ENCODE measurements at places on chromosomes 4 and X.

DNA sequence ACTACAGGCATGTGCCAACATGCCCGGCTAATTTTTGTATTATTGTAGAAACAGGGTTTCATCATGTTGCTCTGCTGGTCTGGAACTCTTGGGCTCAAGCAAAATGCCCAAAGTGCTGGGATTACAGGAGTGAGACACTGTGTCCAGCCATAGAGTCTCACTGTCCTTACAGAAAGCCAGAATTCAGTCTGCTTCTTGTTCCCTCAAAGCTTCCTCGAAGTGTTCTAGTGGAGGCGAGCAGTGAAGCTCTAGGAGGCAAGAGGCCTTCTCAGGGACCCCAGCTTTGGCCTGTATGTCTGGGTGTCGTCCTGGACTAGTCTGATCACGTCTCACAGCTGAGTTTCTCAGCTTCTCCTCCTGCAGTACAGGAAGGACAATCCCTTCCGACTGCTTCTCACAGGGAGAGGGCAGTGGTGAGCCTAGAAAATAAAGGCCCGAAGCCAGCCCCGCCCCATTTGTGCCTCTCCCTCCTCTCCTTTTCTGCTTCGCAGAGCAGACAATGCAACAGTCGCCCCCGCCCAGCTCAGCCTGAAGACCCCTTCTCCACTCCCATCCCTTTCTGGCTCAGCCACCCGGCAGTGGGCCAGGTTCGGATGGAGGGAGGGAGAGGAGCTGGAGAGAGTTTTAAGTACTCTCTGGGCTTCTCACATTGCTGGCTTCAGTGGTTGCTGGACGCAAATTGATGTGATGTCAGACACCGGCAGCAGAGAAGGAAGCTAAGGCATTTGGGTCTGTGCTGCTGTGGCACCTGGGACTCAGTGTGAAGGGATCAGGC is 11.1 kb upstream of the FAM3A start:
- DNase-seq, result no peak

DNA sequence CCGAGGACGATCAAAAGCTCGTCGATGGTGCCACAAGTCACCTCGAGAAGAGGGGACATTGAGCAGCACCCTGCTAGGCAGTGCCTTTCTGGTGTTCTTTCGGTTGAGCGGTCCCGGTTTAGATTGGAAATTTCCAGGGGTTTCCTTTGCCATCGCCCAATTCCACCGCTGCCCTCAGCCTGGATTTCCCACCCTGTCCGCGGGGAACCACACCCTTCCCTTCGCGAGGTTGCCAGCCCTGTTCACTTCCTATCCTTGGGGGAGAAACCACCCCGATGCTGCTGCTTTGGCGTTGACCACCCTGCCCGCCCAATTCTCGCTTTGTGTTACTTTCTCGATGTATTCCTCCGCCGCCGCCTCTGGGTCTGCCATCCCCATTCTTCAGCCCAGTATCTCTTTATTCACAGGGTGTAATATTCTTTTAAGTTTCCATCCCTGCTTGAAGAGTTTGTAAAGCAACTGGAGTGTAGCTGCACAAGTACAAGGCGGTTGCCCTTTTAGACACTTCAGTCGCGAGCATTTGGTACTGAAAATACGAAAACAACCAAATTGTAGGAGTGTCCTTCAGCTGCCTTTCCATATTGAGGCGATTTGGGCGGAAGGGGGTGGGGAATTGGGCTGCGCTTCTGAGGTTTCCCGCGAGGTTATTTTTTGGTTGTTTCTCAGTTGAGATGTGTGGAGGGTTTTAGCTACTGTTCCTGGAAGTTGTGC is 1.1 kb downstream of the OGT start:
- DNase-seq, result peak; percentile 5

GRCh38 chrX:15948318-15948660 is 93.7 kb upstream of the AP1S2 start:
- no peak for DNase-seq

- DNase-seq, result no peak
Observed at GRCh38 chr4:20127626-20128025, 124.1 kb upstream of the SLIT2 start.

- no peak for DNase-seq
Observed at GRCh38 chr4:170651786-170652185, 562.0 kb upstream of the AADAT start.

DNA sequence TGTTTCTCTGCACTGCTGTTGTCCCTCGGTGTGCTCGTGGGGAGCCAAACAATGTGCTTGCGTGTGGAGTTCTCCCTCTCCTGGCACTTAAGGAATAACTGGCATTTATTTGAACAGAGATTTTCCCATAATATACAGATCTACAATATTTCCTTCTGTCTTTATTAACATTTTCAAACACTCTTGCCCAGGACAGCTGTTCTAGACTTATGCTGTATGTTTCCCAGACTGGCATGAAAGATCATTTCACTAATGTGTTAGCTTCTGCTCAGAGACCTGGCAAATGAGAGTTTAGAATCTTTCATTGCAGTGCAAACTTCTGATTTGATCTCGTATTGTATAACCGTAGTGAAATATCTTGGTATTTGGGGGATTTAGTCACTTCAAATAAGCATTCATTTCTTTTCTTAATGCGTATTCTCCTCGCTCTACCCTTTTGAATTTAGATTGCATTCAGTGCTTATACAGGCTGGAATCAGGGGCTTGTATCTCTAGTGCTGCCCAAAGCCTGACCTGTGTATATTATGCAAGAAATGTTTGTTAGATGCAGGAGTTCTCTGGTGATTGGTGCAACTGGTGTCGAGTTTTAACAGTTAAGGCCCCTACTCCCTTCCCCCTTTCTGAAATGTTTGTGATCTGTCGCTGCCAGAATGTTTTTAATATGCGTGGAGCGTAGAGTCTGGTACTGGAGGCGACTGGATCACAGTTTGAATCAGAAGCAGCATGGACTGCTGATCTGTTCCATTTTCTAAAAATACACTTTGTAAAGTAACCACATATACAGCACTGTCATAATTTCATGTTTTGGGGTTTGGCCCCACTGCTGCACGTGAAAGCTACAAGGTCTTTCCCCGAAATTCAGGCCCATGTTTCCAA is 326.3 kb downstream of the ARHGAP10 start:
- DNase-seq, result no peak

GRCh38 chr4:26175006-26175786 is 145.6 kb upstream of the RBPJ start:
- no peak for DNase-seq

DNA sequence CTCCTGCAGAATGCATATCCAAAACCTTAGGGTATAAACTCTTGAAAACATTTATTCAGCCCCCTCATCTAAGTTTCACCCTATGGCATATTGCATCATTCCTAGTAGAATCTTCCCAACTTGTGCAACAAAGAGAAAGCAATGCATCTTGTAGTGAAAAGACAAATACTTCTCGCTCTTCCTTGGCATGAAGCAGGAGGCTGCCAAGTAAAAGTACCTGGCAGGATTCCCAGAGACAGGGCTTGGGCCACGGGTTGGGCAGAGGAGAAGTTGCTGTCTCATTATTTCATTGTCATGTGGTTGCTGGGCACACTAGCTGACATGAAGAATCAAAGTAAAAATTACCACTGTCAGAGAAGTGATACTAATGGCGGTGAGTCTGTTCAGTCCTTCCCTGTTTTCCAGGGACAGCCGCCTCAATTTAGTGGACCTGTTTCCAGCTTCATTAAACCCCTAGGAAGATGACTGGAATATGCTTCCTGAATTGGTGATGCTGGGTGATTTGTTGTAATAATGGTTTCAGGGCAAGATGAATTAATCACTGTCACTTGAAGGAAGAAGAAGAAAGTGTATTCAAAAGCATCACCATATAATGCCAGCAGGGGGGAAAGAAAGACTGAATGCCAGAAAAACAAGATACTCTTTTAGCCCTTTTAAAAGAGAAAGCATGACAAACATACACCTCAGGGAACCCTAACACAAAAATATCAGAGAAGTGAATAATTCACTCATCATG is 380.5 kb upstream of the IGFBP7 start:
- DNase-seq, result no peak

- no peak for DNase-seq
Observed at GRCh38 chrX:41604766-41605543, 83.8 kb upstream of the GPR34 start.

- no peak for DNase-seq
Observed at GRCh38 chr4:185473247-185473646, 1.7 kb upstream of the CCDC110 start.

DNA sequence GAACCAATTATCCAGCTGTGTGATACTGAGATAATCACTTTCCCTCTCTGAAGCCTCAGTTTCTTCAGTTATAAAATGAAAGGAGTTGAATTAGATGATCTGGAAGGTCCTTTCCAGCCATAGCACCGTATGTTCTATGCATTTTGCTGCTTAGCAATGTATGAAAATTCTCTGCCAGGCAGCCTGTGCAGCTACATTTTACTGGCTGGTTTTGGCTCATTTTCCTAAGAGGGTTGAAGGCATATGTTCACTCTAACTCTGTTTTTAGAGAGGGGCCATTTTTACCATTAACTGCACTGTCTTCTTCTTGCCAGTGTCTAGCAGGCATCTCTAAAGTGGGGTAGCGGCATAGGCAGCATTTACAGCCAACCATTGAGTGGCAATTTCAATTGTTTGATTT is 26.1 kb downstream of the TRPC5 start:
- no peak for DNase-seq

DNA sequence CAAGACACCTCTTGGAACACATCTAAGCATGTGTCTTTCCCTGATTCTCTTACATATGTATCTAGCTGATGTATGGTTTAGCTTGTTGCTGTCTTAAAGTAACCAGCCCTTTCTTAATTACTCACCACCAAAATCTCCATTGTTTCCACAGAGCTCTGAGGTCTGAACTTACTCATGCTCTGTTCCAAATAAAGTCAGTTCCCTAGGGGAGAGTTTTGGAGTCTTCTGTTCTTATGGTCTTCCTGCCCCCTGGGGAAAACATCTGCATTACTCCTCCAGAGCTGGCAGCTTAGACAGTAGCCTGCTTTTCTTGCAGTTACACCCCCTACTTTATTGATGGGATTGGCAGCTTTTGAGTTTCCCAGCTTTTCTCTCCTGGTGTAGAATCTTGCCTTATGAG is 125.8 kb downstream of the EDA start:
- DNase-seq, result no peak

DNA sequence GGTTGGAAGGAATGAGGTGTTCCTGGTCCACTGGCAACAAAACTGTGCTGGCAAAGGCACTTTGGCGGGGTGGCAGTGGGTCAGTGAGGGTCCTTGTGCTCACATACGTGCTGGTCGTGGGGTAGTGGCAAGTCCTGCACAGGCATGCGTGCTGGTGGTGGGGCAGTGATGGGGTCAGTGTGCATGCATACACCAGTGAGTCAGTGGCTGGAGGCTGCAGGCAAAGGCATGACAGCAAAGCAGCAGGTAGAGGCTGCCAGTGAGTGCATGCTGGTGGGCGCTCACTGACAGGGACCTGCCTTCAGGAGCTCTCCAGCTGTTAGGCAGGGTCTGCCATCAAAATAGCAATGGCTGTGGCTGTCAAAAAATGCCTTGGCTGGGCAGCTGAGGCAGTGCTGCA is 42.1 kb downstream of the TMPRSS11E start:
- DNase-seq, result no peak

GRCh38 chr4:123244137-123244536 is 152.5 kb upstream of the SPRY1 start:
- no peak for DNase-seq

DNA sequence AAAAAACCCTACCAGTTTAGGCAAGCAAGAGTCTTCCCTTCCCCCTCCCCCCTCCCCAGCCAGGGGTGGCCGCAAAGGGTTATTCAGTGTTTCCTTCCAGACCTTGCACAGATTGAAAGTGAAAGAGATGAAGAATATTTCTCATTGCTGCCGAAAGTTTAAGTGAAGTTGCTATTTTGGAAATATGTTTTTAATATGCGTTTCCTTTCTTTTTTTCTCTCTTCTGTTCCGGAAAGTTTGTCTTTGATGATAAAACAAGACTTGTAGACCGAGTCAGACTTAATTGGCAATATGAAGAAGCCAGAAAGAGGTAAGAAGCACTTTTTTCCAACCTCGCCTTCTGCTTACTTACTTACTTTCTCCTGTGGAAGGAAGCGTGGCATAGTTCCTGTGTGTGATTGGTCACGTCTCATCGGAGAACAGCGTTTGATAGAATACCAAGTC is 58.5 kb upstream of the CLCN4 start:
- DNase-seq, result no peak

DNA sequence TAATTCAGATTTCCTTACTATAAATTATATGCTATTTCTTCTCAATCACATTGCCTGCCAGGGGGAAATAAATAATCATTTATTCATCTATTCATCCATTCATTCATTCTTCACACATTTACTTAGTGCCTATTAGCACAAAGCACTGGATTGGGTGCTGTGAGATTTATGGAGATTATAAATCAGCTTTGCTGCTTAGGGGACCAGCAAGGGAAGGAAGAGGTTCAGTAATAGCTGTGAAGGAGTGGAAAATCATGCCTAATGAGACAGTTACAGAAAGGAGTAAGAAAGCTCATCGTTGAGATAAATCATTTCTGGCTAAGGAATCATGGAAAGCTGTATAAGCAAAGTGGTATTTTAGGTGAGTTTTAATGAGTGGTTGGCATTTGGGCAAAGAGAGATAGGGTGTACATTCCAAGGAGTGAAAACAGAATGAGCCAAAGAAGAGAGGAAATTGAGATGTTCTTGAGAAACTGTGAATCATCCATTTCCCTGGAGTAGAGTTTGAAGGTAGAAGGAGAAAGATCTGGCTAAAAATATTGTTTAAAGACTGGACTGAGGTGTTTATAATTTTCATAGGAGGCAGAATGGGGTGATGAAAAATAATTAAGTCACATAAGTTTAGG is 9.6 kb downstream of the ARSJ start:
- DNase-seq, result no peak

GRCh38 chr4:40838742-40839141 is 89.0 kb downstream of the NSUN7 start:
- no peak for DNase-seq

DNA sequence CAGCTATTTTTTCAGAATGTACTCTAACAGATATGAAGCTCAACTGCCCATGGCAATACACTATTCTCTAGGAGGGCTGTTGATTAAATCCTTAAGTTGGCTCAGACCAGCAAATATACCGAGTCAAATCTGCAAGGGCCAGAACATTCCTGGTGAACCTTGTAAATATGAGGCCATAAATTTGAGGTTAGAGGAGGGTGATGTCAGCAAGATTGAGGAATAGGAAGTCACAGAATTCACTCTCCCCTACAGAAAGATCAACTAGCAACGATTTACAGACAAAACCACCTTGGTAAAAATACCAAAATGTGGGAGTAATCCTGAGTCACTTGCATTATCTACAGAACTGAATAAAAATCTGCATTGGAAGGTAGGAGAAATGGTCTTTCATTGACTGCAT is 399.3 kb downstream of the GPM6A start:
- DNase-seq, result no peak

DNA sequence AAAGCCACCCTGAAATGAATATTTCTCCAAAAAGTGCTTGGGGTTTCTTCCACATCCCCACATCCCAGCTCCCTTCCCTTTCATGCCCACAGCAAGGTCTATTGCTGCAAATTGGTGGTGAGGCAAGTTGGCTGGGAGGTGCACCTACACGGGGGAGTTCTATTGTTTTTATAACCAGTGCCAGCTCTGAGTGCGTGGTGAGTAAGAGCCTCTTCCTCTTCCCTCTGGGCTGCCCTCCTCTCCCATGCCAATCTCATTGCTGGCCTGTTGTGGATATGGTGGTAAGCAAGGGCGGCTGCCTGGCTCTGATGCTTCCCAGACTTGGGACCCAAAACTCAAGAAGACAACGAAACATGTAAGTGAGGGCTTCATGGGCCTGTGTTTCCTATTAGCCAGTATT is 204.3 kb downstream of the SHROOM3 start:
- peak; percentile 7 for DNase-seq
